ENCODE measurements at places on chromosomes 4 and X. TPM values are rescaled to one million over a fixed set of nuclear protein-coding genes. Genes with fewer than 3 reads are reported as not detected.

DNA sequence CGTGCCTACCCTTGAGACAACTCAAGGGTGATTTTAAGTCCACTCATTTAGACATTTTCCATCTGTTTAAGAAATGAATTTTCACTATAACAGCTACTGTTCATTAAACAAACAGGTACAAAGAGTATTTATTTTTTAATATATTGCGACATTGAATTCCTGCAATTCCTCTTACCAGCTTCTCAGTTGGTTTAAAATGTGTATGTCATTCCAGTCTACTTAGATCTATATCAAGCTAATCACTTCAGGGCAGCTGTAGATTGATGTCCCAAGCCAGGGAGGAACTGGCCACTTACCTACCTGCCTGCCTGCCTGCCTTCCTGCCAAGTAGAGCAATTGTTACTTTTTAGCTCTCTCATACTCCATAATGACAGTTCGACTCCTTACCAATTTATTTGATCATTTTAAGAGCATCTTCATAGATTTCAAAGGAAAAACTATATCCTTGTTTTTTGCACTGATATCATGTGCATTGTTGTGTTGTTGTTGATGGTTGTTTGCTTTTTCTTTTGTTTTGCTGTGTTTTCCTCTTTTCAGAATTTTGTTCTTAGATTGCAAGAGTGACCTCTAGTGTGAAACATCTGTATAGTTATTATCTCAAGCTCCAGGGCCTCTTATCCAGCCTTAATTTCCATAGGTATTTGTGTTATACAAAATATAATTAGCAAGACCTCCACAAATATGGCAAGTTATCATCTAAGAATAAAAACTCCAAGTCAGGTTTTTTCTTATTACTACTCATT is 120.9 kb upstream of the NRK start:
- peaks cover 13% of the 10 kb centered on the region for H3K27me3 ChIP-seq
- no peaks in the 10 kb centered on the region for H3K36me3 ChIP-seq
- no peaks in the 10 kb centered on the region for H3K4me1 ChIP-seq
- no peak for DNase-seq

- no peak overlapping the region for H3K4me3 ChIP-seq
- no peak for DNase-seq
- H3K27me3 ChIP-seq, result no peaks in the 10 kb centered on the region
- no peaks in the 10 kb centered on the region for H3K36me3 ChIP-seq
- H3K4me1 ChIP-seq, result no peaks in the 10 kb centered on the region
Observed at GRCh38 chr4:94403751-94404150, 48.0 kb upstream of the PDLIM5 start.

DNA sequence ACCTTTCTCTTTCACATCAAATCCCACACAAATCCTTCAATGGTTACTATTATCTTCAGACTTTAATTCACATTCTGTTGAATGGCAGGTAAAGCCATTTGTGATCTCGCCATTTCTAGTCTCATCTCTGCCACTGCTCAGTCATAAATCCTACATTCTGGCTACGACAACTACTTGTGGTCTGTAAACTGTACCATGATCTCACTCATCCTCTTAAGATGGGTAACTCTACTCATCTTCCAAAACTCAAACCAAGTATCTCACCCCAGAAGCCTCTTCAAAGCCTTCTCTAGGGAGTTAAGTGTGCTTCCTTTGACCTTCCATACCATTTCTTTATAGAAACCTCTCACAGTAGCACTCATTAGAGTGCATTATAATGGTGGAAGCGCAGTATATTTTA is 101.8 kb downstream of the NEK1 start:
- H3K4me3 ChIP-seq, result no peak overlapping the region
- H3K27me3 ChIP-seq, result no peaks in the 10 kb centered on the region
- no peaks in the 10 kb centered on the region for H3K4me1 ChIP-seq
- DNase-seq, result peak; percentile 11
- no peaks in the 10 kb centered on the region for H3K36me3 ChIP-seq

- no peak for DNase-seq
- peaks cover 81% of the 10 kb centered on the region for H3K27me3 ChIP-seq
- H3K4me3 ChIP-seq, result no peak overlapping the region
- peaks cover 3% of the 10 kb centered on the region for H3K36me3 ChIP-seq
- H3K4me1 ChIP-seq, result no peaks in the 10 kb centered on the region
Observed at GRCh38 chrX:17579026-17579425, 158.3 kb upstream of the SCML1 start.

DNA sequence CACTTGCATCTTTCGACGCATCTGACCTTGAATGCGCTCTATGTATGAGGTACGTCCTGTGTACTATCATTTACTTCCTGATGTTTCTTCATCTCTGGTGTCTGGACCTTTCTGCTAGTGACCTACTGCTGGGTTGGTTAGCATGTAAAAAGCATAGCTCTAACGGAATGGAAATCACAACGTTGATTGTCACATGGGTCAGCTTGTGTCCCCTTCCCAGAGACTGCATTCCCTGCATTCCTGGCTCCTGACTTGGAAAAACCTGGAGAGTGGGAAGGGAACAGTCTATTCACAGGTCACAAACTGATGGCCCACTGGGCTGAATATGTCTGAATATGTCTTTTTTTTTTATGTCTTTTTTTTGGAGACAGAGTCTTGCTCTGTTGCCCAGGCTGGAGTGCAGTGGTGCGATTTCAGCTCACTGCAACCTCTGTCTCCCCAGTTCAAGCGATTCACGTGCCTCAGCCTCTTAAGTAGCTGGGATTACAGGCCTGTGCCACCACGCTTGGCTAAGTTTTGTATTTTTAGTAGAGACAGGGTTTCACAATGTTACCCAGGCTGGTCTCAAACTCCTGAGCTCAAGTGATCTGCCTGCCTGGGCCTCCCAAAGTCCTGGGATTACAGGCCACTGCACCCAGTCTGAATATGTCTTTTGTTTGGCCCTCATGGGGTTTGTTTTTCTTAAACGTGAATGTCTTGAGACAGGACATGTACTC is 16.3 kb downstream of the LONRF3 start:
- H3K4me3 ChIP-seq, result no peak overlapping the region
- peaks cover 1% of the 10 kb centered on the region for H3K36me3 ChIP-seq
- DNase-seq, result no peak
- H3K4me1 ChIP-seq, result no peaks in the 10 kb centered on the region
- H3K27ac ChIP-seq, result no peak overlapping the region
- H3K27me3 ChIP-seq, result peaks cover 6% of the 10 kb centered on the region

DNA sequence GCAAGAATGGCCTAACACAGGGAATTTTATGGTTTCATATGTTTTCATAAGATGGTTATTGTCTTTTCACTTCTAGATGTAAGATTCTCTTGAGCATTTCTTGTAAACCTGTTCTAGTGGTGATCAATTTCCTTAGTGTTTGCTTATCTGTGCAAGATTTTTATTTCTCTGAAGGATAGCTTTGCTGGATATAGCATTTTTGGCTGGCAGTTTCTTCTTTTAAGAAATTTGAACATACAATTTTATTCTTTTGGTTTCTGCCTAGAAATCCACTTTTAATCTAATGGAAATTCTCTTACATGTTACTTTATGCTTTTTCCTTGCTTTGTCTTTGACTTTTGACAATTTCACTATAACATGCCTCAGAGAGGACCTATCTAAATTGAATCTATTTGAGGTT is 276.5 kb upstream of the SFRP2 start:
- H3K27ac ChIP-seq, result no peak overlapping the region
- H3K4me3 ChIP-seq, result no peak overlapping the region
- no peak for DNase-seq

- H3K27ac ChIP-seq, result no peak overlapping the region
- DNase-seq, result no peak
- H3K4me1 ChIP-seq, result peaks cover 9% of the 10 kb centered on the region
- no peak overlapping the region for H3K4me3 ChIP-seq
Observed at GRCh38 chr4:7648544-7649395, 214.0 kb upstream of the PSAPL1 start.

GRCh38 chr4:148015058-148015457 is 283.2 kb downstream of the ARHGAP10 start:
- H3K27ac ChIP-seq, result no peak overlapping the region
- no peaks in the 10 kb centered on the region for H3K27me3 ChIP-seq
- no peaks in the 10 kb centered on the region for H3K4me1 ChIP-seq
- no peak for DNase-seq
- no peak overlapping the region for H3K4me3 ChIP-seq
- peaks cover 2% of the 10 kb centered on the region for H3K36me3 ChIP-seq

GRCh38 chrX:139930401-139930800 is 2.5 kb downstream of the ATP11C start:
- no peak for DNase-seq
- H3K4me1 ChIP-seq, result peaks cover 32% of the 10 kb centered on the region
- no peak overlapping the region for H3K27ac ChIP-seq
- peaks cover 3% of the 10 kb centered on the region for H3K36me3 ChIP-seq

- no peaks in the 10 kb centered on the region for H3K36me3 ChIP-seq
- no peak for DNase-seq
- H3K27ac ChIP-seq, result no peak overlapping the region
Observed at GRCh38 chr4:112968451-112969159, 80.8 kb upstream of the ANK2 start.

GRCh38 chr4:74311696-74312313 is 3.5 kb downstream of the EPGN start:
- H3K27me3 ChIP-seq, result no peaks in the 10 kb centered on the region
- peak; percentile 9 for DNase-seq
- peaks cover 6% of the 10 kb centered on the region for H3K4me1 ChIP-seq
- no peak overlapping the region for H3K27ac ChIP-seq
- no peak overlapping the region for H3K4me3 ChIP-seq

- no peak overlapping the region for H3K4me3 ChIP-seq
- no peak overlapping the region for H3K27ac ChIP-seq
- H3K27me3 ChIP-seq, result peaks cover 40% of the 10 kb centered on the region
- no peaks in the 10 kb centered on the region for H3K36me3 ChIP-seq
Observed at GRCh38 chrX:38341442-38341841, 11.0 kb upstream of the OTC start.

DNA sequence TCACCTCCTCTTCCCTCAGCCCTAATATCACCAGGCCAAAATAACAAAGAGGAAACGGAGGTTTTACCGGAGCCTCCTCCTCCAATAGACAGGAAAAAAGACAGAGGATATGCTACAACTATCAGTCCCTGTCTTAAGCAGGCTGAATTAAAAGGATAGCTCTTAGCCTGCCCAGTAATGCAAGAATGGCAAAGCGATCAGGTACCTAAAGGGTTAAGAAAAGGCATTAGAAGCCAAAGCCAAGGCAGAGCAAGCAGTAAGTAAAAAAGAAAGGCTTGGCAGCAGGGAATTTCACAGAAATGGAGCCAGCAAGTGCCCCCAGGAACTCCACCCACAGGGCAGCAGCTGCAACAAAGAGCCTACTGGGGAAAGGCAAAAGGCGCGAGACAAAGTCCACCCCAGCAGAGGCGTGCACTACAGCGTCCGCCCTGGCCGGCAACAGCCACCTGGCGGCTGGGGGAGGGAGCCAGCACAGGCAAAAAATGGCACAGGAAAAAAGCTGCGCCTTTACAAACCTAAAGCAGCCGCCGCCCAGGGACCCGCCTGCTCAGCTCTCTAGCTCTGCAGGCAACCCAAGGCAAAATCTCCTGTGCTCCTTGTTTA is 220.6 kb upstream of the ZC4H2 start:
- no peaks in the 10 kb centered on the region for H3K4me1 ChIP-seq
- no peaks in the 10 kb centered on the region for H3K27me3 ChIP-seq
- DNase-seq, result peak; percentile 2

DNA sequence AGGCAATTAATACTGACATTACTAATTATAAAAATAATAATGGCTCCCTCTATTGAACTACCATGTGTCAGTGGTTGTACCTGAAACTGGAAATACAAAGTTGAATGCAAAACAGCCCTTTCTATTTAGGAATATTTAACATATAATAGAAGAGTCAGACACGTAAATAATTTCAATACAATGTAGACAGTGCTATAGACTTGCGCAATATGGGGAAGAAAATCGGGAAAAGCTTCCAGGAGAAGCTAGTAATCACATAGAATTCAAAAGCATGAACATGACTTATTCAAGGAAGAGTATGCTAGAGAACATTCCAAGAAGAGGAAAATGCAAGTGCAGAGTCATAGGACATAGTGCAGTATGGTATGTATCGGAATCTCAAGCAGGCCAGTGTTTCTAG is 408.9 kb upstream of the FTHL17 start:
- H3K27ac ChIP-seq, result no peak overlapping the region
- DNase-seq, result no peak
- H3K4me3 ChIP-seq, result no peak overlapping the region
- H3K36me3 ChIP-seq, result no peaks in the 10 kb centered on the region
- no peaks in the 10 kb centered on the region for H3K4me1 ChIP-seq
- no peaks in the 10 kb centered on the region for H3K27me3 ChIP-seq

GRCh38 chrX:24264383-24264782 is 49.5 kb downstream of the SUPT20HL2 start:
- H3K36me3 ChIP-seq, result no peaks in the 10 kb centered on the region
- DNase-seq, result no peak
- H3K4me1 ChIP-seq, result peaks cover 30% of the 10 kb centered on the region
- H3K27me3 ChIP-seq, result peaks cover 51% of the 10 kb centered on the region
- H3K27ac ChIP-seq, result no peak overlapping the region

- peak within 1 kb of the TSS; percentile 75 for H3K27ac ChIP-seq
- peaks cover 5% of the 10 kb centered on the region for H3K4me1 ChIP-seq
- no peaks in the 10 kb centered on the region for H3K36me3 ChIP-seq
- H3K27me3 ChIP-seq, result peaks cover 18% of the 10 kb centered on the region
Observed at GRCh38 chrX:103376118-103376978, at the start of gene BEX3. BEX3 (plus strand) TSS chrX:103376538; CDS start chrX:103377522, 984 bp downstream.

DNA sequence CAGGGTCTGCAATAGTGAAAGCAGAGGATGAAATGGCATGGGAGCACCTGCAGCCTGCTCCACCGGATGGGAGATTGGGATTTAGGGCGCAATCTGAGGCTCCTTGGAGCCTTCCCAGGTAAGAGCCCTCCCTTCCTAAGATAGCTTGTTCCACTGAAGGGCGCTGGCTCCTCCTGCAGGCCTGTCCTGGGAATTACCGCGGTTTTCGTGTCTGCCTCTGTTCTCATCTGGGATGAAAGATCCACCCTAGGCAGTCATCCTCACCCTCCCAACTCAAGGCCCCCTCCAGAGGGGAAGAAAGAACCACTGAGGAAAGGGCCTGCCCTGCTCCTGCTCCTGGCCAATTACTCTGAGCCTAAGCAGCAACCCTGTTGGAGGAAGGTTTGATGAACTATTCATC is 547.5 kb downstream of the SMARCA1 start:
- H3K4me3 ChIP-seq, result no peak overlapping the region
- DNase-seq, result peak; percentile 2
- no peaks in the 10 kb centered on the region for H3K4me1 ChIP-seq
- H3K36me3 ChIP-seq, result no peaks in the 10 kb centered on the region

GRCh38 chrX:37825215-37825842 is 22.0 kb downstream of the DYNLT3 start:
- peaks cover 21% of the 10 kb centered on the region for H3K4me1 ChIP-seq
- no peaks in the 10 kb centered on the region for H3K36me3 ChIP-seq
- peak; percentile 53 for DNase-seq
- H3K27me3 ChIP-seq, result peaks cover 25% of the 10 kb centered on the region
- H3K4me3 ChIP-seq, result no peak overlapping the region
- H3K27ac ChIP-seq, result no peak overlapping the region

SOX3 gene
- not detected for total RNA-seq

ARHGAP36 gene
- total RNA-seq, result not detected

GPR119 gene
- total RNA-seq, result not detected

PGRMC1 gene
- total RNA-seq, result 36.3 TPM

CXCL11 gene
- total RNA-seq, result not detected

ADAM29 gene
- total RNA-seq, result not detected

PJA1 gene
- 27.4 TPM for total RNA-seq

PPP2R2C gene
- not detected for total RNA-seq

USP26 gene
- total RNA-seq, result not detected

TIMM8A gene
- 13.8 TPM for total RNA-seq

ENPEP gene
- total RNA-seq, result 0.84 TPM
